ENCODE measurements at places on chromosomes 2 and 18.

DNA sequence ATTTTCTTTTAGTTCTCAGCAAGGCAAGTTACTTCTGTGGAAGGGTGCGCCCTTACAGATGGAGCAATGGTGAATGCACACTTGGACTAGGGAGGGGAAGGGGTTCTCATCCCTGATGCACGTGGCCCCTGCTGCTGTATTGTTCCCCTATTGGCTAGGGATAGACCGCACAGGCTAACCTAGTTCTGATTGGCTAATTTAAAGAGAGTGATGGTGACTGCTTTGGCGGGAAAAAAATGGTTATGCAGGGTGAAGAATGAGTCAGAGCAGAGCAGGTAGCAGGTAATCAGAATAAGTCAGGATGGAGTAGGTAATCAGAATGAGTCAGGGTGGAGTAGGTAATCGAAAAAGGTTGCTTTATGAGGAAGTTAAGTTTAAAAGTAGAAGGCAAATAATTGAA is 171.5 kb downstream of the MTCL1 start:
- DNase-seq: peak; percentile 5

DNA sequence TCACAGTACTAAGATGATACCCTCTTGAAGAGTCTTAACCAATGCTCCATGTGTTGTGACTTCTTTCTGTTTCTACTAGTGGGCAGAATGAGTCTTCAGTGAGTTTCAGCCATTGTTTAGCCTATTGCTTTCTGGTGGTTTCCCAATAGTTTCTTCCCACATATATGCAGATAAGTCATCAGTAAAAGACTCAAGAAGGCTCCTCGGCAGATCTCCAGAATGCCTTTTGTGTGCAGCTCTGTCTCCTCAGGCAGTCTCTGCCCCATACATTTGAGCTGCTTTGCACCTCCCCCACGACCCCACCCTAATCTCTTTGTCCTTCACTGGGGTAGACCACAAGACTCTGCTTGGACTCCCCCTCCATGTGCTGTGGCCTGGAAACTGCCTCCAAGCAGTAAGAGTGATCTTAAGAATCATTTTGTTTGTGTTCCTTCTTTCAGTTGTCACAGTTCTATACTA is 71.6 kb upstream of the CHRNA1 start:
- DNase-seq: peak; percentile 96

DNA sequence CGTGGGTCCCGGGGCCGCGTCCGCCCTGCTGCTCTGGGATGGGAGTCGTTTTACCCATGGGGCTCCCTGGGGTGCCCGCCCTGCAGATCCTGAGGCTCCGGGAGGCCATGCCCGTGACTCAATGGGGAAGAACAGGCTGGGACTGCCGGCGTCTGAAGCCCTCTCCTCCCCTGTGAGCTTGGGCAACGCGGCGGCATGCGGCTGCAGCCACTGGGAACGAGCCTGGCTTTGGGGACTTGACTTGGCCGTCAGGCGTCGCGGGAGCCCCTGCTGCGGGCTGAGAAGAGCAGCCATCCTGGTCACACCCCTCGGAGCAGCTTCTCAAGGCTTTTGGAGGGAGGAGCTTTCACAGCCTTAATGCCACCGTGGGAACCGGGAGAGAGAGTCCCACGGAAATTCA is 126.9 kb upstream of the CTDP1 start:
- no peak for DNase-seq

- no peak for DNase-seq
These were observed 5.0 kb downstream of the LIMS2 start for GRCh38 chr2:127670055-127670956.

- no peak for DNase-seq
These were observed 227.6 kb upstream of the HNRNPA3 start for GRCh38 chr2:176984987-176985386.

DNA sequence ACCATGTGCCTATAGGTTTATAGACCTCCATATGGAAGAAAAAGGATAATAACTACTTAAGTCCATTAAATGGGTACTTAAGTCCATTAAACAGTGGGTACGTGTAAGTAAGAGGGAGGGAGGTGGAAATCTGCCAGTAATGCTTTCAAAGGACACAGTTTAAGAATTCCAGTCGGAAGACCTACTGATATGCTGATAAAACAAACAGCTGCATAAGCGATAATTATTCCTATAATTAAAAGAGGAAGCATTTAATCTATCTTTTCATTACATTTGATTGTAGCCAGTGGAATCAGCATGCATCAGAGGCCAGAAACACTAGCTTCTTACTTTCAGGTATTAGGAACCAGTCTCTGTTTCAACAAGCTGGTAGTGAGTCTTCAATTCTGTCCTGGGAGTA is 96.4 kb upstream of the DDX18 start:
- DNase-seq: no peak

GRCh38 chr2:128693743-128694029 is 375.0 kb upstream of the HS6ST1 start:
- no peak for DNase-seq
